HTR-8/SVneo (cell line): ENCODE measurements at places on chromosomes 5 and 9.

DNA sequence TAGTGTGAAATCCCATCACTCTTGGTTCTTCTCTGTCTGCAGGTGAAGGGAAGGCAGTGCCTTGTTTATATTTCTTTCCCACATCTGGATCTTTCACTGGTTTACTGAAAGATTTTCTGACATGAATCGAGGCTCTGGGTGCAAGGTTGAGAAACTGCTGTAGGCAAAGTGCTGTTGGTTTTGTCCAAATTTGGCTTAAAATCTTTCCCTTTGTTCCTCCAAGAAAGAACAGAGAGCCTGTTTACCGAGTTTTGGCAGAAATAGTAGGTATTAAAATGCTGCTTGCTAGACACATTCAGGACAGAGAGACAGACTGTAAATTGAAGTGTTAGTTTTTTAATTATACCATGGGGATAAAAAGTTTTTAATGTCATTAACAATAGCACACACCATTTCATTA lies 21.5 kb downstream of the SKP2 start:
- no peak for DNase-seq

GRCh38 chr5:140295414-140295813 lies 7.5 kb downstream of the PFDN1 start:
- DNase-seq, result peak; percentile 53

- peak; percentile 14 for DNase-seq
Observed at GRCh38 chr5:166709691-166710090, 1581.8 kb upstream of the WWC1 start.

DNA sequence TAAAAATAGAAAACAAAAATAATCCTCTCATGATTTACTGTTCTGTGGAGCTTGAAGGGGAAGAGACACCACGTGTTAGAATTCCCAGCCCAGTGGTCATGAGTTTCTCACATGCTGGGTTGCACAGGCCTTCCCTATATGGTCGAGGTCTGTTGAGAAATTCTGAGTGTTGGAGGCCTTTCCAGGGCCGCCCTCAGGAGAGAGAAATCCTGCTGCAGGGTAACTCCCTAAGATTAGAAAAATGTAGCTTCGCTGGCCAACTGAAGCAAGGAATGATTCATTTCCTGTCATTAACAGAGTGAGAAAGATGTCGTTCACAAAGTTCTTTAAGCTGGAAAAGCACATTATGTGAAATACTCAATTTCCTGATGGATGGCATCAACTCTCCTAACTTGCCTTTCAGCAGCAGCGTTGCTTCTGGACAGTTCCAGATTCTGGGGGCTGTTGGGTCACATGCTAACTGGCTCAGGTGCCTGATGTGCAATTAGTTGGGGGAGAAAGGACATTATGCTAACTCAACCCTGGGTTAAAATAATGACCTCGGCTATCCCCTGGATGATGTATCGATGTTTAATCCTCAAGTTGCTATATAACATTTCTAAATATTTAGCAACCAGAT lies 104.8 kb upstream of the CD180 start:
- peak; percentile 32 for DNase-seq

DNA sequence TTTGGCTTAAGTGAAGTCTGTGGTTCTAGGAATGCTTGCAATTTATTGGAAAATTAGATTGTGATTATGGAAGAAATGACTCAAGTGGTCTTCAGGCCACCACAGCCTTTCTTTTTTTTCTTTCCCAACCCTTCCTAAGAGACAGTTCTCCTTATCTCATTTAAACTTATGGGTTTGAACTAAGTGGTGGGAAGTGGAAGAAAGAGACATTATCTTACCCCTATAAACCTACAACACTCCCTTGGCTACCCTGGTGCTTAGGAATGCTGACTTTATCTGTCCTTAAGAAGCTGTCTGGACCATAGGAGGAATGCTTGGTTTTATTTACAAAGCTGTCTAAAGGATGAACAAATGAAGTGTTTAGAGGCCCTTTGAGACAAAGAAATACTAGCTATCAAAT lies 5.1 kb upstream of the ERAP1 start:
- DNase-seq, result no peak

- no peak for DNase-seq
Observed at GRCh38 chr5:75235711-75236110, 967 bp downstream of the ANKRD31 start.

DNA sequence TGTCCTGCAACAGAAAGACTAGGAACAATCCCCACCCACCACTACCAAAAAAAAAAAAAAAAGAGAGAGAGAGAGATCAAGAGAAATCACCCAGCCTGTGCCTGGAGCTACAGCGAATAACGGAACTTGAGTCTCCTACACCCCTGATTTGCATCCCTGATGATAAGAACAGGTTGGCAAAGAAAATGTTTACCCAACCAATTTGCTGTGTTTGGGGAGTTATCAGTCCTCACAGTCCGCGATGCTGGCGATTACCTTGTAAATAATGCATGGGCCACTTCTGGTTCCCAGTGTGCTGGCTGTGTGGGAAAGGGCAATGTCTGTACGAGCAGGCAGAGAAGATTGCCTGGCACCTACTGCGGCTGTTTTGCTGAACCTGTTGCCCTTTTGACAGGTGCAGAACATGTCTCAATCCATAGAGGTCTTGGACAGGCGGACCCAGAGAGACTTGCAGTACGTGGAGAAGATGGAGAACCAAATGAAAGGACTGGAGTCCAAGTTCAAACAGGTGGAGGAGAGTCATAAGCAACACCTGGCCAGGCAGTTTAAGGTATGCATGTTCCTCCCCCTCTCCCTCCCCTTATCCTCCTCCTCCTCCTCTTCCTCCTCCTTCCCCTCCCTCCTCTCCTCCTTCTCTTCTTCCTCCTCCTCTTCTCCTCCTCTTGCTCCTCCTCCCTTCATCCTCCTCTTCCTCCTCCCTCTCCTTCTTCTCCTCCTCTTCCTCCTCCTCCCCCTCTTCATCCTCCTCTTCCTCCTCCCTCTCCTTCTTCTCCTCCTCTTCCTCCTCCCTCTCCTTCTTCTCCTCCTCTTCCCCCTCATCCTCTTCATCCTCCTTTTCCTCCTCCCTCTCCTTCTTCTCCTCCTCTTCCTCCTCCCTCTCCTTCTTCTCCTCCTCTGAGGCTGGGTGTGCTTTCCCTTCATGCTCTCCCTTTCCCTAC lies 8.3 kb downstream of the OLFM1 start:
- DNase-seq, result no peak

GRCh38 chr5:2633992-2634391 lies 117.5 kb downstream of the IRX2 start:
- no peak for DNase-seq

DNA sequence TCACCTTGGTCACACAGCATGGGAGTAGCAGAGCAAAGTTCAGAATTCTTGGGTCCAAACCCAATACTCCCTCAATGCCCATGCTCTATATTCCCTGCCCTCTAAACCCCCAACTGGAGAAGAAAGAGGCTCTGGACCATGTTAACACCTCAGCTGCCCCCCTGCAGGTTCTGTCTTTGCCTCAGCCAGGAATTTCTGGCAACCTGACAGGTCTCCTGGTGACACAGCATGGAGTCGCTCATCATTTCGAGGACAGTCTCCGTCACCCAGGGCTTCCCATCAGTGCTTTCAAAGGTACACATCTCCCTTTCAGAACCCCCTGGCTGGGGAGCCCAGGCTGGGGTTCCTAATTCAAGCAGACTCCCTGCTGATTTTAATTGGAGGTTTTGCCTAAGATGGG lies 189.5 kb downstream of the BRINP1 start:
- no peak for DNase-seq
